Stimulated activated CD4-positive, alpha-beta T cell treated with anti-CD3 and anti-CD28 coated beads, Interleukin-2, amount 100 ng/mL, for 24 hours (primary cell): ENCODE measurements at places on chromosomes 3 and 15.

DNA sequence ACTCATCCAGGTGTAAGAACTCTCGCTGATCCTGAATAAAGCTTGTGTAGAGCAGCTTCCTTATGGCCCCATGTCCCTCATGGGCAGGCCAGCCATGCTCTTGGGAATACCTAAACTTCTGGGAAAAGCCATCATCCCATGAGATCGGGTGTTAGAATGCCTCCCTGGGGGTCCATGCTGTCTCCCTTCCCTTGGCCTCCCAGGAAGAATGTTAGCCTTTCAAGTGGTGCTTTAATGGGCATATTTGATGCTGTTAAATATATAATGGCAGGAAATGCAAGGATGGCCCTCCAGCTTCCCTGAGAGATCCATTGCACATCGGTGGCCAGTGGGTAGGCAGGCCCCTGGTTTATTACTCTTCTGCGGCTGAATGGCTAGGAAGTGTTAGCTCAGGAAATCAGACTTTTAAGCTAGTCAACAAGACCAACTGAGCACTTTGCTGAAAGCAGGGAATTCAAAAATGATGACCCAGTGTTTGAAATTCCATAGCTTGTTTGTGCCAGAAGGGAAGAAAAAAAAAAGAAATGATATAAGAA lies 60.5 kb upstream of the LRTM1 start:
- no peak for DNase-seq

- no peak for DNase-seq
These were observed 14.1 kb downstream of the LOXL1 start for GRCh38 chr15:73940061-73940981.

DNA sequence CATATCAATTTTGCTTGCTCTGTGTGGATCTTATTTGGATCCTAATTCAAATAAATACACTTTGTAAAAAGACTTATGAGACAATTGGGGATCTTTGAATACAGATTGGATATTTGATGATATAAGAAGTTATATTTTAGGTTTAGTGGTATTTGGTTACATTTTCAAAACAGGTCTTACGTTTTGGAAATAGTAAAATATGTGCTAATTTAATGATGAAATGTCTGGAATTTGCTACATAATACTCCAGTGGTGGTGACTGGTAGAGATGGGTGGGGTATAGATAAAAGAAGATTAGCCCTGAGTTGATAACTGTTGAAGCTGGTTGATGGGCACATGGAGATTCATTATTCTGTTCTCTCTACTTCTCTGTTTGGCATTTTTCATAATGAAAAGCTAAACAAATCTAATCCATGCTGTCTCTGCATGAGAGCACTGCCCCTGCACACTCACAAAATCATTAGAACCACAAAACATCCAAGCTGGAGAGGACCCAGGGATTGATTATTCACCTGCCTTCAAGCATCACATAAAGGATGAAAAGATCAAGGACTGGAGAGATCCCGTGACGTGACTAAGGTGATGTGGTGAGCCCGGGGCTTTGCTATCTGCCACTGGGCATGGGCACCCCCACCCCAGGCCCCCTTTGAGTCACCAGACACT lies 58.9 kb downstream of the TLE3 start:
- no peak for DNase-seq

DNA sequence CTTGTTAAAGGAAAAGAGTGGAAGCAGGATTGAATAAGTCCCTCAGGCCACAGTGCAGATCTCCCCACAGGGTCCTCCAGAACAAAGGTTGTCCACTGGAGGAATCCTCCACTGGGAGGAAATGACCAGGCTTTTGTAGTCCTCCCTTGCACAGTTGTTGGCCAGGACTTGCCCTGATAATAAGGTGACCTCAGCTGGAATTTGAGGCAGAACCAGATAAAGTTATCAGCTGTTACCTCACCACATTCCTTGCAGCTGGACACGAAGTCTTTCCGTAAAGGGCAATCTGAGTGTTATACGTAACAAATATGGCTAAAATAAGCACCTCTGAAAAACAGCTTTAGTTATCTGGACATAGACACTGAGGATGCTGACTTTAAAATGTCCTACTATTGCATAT lies 83.5 kb upstream of the NAALADL2 start:
- no peak for DNase-seq

GRCh38 chr15:89379818-89380217 lies 45.2 kb upstream of the POLG start:
- no peak for DNase-seq

DNA sequence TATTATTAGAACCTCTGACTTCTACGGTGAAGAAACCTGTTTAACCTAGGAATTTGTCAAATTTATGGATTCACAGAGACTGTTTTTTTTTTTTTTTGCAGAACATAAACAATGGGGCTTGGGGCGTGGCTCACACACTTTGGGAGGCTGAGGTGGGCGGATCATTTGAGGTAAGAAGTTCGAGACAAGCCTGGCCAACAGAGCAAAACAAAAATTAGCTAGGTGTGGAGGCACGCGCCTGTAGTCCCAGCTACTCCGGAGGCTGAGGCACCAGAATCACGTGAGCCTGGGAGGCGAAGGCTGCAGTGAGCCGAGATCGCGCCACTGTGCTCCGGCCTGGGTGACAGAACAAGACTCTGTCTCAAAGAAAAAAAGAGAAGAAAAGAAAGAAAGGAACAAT lies 3.0 kb downstream of the ZBTB11 start:
- no peak for DNase-seq
